Progenitor cell of endocrine pancreas (in vitro differentiated cells): ENCODE measurements at places on chromosomes 4 and X. TPM values are rescaled to one million over a fixed set of nuclear protein-coding genes. Genes with fewer than 3 reads are reported as not detected.

The SLC25A43 gene
- 4.1 and 4.9 TPM in 2 replicates for total RNA-seq

The PABPC1L2A gene
- not detected in 2 replicates for total RNA-seq

The SH3RF1 gene
- total RNA-seq = 29.6 and 31.1 TPM in 2 replicates

The CHRDL1 gene
- 17.8 and 19.7 TPM in 2 replicates for total RNA-seq

DNA sequence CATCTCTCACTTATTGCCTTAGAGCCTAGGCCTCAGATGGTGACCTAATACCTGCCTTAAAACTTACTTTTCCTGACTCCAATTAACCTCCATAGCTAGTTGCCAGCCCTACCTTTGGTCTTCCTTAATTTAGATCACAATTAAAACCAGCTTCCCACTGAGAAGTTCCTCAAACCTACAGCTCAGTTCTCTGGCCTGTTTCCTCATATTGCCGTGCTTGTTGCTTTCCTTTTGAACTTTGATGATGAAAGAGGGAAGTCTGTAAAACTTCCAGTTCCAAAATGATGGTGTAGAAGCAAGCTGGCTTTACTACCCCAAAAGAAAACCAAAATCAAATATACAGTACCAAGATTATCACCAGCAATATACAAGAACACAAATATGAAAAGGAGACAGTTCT is 28.9 kb upstream of the CAMK2D start:
- no peak overlapping the region for H3K27ac ChIP-seq
- H3K36me3 ChIP-seq = peaks cover 3% of the 10 kb centered on the region
- no peaks in the 10 kb centered on the region for H3K27me3 ChIP-seq
- DNase-seq = no peak
- H3K4me3 ChIP-seq = no peak overlapping the region

DNA sequence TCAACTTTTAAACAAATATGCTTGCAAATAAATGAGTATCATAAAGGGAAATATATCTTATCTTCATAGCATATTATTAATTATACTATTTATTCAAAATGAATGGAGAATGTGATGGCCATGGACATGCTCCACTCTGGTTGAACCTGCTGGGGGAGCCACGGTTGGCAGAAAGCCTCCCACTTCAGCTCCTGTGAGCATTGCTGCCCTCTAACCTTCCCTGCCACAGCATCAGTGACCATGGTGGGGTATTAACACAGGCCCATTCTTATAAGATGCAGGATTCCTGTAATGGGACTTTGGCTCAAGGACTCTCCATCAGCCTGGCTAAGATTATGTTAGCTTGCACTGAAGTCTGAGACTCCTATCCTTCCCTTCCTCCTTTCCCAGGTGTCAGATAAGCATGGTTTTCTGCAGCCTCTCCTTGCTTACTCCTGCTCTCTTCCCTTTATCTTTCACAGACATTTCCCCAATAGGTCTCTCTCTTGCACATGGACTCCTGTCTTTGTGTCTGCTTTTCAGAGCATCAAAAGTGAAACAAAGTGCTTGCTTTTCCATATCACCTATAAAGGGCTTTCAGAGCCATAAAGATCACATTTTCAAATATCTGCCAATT is 4.9 kb upstream of the ABRAXAS1 start:
- no peak overlapping the region for H3K27ac ChIP-seq
- DNase-seq = no peak
- H3K4me1 ChIP-seq = peaks cover 4% of the 10 kb centered on the region
- no peaks in the 10 kb centered on the region for H3K36me3 ChIP-seq
- no peak overlapping the region for H3K4me3 ChIP-seq

GRCh38 chrX:121191779-121192178 is 144.4 kb downstream of the GLUD2 start:
- no peaks in the 10 kb centered on the region for H3K36me3 ChIP-seq
- no peak overlapping the region for H3K4me3 ChIP-seq
- no peaks in the 10 kb centered on the region for H3K27me3 ChIP-seq
- DNase-seq = no peak
- no peak overlapping the region for H3K27ac ChIP-seq

DNA sequence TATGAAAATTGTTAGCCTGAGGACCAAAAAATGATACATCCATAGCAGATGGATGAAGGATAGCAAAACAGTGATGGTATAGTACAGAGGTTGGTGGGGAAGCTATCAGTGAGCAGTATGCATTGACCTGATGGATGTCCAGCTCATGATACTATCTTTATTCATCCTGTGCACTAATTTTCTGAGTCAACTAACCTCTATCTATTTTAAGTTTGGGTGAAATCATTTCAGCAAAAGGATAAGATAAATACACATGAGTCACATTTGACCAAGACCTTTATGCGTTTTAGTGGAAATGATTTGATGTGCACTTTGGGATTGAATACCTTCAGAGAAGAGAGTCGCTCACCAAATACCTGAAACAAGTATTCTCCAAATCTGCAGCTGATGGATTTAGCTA is 351.0 kb upstream of the NR3C2 start:
- H3K4me3 ChIP-seq = no peak overlapping the region
- H3K4me1 ChIP-seq = peaks cover 14% of the 10 kb centered on the region
- no peaks in the 10 kb centered on the region for H3K36me3 ChIP-seq
- no peaks in the 10 kb centered on the region for H3K27me3 ChIP-seq
- H3K27ac ChIP-seq = no peak overlapping the region

DNA sequence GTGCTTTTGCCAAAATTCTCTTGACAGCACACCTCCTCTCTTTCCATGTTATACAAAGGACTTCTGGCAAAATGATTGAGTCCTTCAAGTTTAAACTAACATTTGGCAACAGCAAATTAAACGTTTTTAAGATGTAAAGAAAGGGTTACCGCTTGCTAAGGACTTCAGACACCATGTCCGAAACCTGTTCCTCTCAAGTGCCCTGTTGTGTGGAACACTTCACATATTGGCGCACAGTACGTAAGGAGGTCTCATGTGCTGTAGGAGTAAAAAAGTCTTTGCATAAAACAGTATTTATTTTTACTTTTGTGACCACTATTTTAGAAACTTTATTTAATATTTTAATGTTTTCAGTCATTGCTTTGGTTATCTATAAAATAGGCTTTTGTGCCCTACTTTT is 33.7 kb upstream of the HPRT1 start:
- H3K36me3 ChIP-seq = peaks cover 4% of the 10 kb centered on the region
- H3K4me1 ChIP-seq = peaks cover 10% of the 10 kb centered on the region
